Umbilical cord (tissue), 2 donors: ENCODE measurements at places on chromosomes 6 and 20. TPM values are rescaled to one million over a fixed set of nuclear protein-coding genes. Genes with fewer than 3 reads are reported as not detected.

DNAH8 gene
- 0.24 TPM for total RNA-seq

COL9A3 gene
- 37.1 TPM for total RNA-seq

SLC17A2 gene
- total RNA-seq = 0.48 TPM

GRCh38 chr6:90268178-90268577, 28.5 kb downstream of the BACH2 start:
- DNase-seq = no peak

DNA sequence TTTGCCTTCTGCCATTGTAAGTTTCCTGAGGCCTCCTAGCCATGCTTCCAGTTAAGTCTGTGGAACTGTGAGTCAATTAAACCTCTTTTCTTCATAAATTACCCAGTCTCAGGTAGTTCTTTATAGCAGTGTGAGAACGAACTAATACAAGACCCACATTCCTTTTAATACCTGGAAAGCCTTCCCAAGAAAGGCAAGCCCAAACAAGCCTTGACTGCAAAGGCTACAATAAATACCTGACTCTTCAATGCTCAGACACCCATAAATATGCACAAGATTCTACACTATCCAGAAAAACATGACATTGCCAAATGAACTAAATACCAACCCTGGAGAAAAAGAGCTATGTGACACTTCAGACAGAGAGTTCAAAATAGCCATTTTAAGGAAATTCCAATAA, 338.8 kb downstream of the HAO1 start:
- DNase-seq = no peak

DNA sequence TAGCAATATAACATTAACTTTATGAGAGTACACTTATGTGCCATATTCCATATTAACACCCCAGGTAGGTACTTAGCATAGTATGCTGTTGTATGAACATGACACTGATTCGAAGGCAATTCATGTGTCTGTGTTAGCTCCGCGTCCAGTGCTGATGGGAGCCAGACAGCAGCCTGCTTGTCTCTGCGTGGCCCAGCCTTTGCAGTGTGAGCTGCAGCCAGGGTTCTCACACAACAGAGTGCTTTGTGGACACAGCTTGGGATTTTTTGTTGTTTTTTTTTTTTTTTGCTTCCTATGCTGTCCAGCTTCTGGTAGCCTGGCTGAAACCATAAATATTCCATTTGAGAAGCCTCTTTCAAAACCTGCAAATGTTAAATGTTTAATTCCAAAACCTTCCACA, 350.9 kb downstream of the SMOC2 start:
- DNase-seq = no peak

- DNase-seq = no peak
Measured at GRCh38 chr6:34238585-34239499, 2.2 kb downstream of the HMGA1 start.

- no peak for DNase-seq
Measured at GRCh38 chr20:39067526-39068216, 105.5 kb downstream of the DHX35 start.

- no peak for DNase-seq
Measured at GRCh38 chr20:20411402-20411801, 43.5 kb downstream of the INSM1 start.

- no peak for DNase-seq
Measured at GRCh38 chr6:90197854-90198496, 98.7 kb downstream of the BACH2 start.

- no peak for DNase-seq
Measured at GRCh38 chr6:140670021-140670420, 1295.6 kb upstream of the CITED2 start.

DNA sequence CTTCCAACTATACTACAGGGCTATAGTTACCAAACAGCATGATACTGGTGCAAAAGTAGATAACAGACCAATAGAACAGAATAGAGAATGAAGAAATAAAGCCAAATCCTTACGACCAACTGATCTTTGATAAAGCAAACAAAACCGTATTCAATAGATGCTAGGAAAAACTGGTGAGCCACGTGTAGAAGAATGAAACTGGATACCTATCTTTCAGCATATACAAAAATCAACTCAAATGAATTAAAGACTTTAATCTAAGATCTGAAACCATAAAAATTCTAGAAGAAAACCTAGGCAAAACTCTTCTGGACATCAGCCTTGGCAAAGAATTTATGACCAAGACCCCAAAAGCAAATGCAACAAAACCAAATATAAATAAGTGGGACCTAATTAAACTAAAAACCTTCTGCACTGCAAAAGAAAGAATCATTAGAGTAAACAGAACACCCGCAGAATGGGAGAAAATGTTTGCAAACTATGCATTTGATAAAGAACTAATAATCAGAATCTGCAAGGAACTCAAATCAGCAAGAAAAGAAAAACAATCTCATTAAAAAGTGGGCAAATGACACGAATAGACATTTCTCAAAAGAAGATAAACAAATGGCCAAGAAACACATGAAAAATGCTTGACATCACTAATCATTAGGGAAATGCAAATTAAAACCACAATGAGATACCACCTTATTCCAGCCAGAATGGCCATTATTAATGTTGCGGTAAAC, 109.8 kb downstream of the TAF4 start:
- DNase-seq = no peak

DNA sequence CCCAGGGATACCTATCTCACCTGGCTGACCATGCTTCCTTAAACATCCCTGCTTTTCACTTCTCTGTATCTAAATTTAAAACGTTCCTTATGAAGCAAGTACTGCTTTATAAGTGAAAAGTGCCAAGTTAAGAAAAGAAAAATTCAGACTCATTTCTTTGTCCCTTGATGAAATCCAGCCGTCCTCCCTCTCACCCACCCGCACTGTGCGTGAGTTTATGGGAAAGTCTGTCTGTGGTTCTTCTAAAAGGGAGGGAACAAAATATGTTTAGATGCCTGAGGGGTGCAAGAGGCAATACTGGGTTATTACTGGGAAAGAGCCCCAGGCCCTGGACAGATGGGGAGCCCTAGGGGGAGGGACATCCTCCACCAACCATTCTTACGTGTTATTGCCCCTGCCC, 31.2 kb downstream of the SPDEF start:
- peak; percentile 35 for DNase-seq

DNA sequence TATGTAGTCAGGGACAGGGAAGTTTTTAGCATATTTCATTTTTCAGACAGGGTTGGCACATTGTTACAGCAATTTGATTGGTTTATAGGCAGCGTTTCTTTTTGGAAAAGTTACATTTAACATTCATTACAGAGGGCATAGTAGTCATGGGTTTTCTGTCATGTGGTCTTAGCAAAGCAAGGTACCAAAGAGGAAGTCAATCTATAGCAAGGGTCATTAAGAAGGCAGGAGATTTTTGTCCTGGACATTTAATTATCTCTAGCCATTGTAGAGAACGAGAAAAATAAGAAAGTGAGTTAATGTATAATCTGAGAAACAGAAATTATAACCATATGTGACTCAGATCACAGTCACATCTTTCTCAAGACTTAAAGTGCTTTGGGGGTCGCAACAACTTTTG, 47.4 kb downstream of the TPD52L1 start:
- no peak for DNase-seq

DNA sequence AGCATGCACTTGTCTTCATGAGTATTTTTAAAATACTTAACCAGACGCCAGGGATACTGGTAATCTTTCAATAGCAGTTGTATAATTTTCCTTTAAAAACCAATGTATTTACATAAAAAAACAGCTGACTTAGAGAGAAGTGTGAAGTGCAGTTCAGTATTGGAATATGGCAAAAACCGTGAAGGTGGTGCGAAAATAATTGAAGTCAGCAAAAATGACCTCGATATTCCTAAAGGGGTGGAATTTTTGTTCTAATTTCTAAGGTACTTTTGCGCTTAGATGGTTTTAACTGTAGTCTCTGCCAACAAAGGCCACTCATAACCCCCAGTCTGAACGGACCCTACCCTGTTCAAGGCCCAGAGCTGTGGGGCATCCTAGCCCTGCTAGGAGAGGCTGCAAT, 25.3 kb downstream of the GNAS-AS1 start:
- no peak for DNase-seq

DNA sequence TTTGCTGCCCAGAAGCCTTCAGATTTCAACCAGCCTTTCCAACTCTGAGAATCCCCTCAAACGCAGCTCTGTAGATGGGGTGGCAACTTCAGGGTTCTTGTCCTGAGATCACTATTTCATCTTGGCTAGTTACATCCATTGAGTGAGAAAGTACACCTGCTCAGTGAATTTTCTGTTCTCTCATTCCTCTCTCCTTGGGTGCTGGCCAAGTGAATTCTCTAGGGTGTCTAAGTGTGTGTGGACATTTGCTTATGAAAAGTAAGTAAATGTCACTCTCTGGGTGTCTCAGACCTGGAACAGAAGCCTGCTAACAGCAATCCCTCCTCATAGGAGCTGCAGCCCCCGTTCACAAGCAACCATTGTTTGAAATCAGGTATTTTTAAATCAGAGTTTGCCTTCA, 3.8 kb downstream of the RIN2 start:
- no peak for DNase-seq
